ENCODE measurements at places on chromosomes 2 and 18. TPM values are rescaled to one million over a fixed set of nuclear protein-coding genes. Genes with fewer than 3 reads are reported as not detected.

- DNase-seq = no peak
Measured at GRCh38 chr2:12244070-12244469, 472.7 kb upstream of the TRIB2 start.

GRCh38 chr2:108330979-108331378 is 42.3 kb downstream of the SULT1C2 start:
- no peak for DNase-seq

Gene GYPC
- 21.3 TPM for total RNA-seq

Gene UGT1A8
- not detected for total RNA-seq

DNA sequence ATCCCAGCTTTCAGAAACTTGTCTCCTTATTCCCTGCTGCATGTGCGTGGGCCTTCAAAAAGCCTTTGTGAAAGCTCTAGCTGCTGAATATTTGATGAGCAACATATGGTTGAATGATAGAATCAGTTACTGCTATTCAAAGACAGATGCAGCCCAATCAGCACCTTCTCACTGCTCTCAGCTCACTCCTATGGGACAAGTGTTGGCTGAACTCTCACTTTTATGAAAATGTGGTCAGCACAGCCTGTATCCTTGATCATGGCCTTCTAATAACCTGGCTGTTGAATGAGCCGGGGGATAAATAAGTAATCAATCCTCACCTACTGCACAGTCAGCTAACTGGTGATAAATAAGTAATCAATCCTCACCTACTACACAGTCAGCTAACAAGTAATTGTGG is 103.2 kb downstream of the PIEZO2 start:
- no peak for DNase-seq

Gene KIF1A
- 3.5 TPM for total RNA-seq

- DNase-seq = no peak
Measured at GRCh38 chr2:16666449-16666801, 791 bp upstream of the CYRIA start.

DNA sequence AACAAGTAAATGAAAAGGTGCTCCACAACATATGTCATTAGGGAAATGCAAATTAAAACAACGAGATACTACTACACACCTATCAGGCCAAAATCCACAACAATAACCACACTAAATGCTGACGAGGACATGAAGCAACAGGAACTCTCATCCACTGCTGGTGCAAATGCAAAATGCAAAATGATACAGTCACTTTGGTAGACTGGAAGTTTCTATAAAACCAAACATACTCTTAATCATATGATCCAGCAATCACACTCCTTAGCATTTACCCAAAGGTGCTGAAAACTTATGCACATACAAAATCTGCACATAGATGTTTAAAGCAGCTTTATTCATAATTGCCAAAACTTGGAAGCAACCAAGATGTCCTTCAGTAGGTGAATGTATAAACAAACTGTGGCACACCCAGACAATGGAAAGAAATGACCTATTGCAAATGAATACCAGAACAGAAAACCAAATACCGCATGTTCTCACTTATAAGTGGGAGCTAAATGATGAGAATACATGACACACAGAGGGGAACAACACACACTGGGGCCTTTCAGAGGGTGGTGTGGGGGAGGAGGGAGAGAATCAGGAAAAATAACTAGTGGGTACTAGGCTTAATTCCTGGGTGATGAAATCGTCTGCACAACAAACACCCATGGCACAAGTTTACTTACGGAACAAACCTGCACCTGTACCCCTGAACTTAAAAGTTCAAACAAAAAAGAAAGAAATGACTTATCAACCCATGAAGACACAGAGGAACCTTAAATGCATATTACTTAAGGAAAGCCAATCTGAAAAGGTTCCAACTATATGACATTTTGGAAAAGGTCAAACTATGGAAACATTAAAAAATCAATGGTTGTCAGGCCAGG is 80.4 kb downstream of the ASXL2 start:
- no peak for DNase-seq
